Chondrocyte (in vitro differentiated cells): ENCODE measurements at places on chromosomes 7 and 10. TPM values are rescaled to one million over a fixed set of nuclear protein-coding genes. Genes with fewer than 3 reads are reported as not detected.

DNA sequence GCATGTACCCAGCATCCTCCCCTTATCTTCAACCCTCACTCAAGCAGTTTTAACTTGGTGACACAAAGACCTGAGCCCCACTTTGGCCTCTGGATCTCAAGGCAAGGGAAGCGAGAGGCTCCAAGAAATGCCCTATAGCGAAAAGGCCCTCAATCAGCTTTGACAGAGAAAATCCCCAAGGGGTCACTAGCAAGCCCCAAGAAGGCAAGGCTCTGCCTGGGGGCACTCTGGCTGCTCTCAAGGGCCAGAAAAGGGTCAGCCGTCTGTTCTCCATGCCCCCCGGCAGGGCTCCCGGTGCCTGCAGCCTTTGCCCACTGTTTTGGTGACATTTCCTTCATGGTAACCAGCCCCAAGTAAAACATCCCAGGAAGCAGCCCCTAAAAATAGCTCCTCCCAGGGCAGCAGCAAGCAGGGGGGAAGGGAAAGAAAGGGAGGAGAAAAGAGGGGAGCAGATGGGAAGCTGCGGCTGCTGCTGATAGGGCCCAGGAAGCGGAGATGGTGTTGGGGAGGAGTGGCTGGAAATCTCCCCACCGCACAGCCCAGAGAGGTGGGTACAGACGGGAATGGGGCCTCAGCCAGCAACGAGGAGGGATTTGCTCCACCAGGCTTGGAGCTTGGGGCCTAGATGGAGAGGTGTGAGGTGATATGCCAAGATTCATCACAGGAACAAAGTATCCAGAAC, 7.1 kb downstream of the CAMK2G start:
- DNase-seq: no peak

- no peak for DNase-seq
Measured at GRCh38 chr7:11235491-11235890, 261.8 kb downstream of the PHF14 start.

GRCh38 chr10:78139341-78139740, 105.7 kb downstream of the RPS24 start:
- no peak for DNase-seq

DNA sequence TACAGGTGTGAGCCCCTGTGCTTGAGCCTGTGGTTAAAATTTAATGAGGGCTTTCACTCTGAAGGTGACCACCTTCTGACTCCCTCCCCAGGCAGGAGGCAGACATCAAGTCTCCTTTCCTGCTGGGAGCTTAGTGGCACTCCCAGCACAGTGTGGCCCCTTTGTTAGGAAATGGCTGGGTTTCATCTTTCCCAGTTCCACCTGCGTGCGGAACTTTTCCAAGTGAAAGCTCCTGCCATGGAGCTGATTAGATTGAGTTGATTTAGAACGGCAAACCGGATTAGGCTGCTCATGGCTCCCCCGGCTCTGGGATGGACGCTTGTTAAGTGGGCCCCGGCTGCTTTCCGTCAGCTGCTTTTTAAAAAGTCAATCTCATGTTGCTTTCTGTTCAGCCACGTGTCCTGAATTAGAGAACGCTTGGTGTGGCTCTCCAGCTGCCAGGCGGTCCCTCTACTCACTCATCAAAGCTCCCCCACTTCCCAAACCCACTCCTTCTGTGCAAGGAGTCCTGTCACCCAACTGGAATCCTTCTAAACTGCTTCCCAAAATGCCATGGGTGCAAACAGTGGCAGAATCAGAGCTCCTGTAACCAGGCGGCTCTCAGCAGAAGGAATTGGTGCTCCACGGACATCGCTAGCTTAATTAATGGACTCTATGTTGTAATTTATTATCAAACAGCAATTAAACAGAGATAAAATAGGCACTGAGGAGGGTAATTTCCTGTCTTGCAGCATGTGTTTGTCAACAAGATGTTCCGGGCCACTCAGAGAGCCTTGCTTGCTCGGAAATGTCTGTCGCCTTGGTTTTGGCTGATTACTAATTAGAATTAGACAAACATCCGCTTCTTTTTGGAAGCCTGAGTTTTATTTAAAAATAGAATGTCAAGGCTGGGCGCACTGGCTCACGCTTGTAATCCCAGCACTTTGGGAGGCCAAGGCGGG, 551.2 kb downstream of the GALNT17 start:
- DNase-seq: no peak

DNA sequence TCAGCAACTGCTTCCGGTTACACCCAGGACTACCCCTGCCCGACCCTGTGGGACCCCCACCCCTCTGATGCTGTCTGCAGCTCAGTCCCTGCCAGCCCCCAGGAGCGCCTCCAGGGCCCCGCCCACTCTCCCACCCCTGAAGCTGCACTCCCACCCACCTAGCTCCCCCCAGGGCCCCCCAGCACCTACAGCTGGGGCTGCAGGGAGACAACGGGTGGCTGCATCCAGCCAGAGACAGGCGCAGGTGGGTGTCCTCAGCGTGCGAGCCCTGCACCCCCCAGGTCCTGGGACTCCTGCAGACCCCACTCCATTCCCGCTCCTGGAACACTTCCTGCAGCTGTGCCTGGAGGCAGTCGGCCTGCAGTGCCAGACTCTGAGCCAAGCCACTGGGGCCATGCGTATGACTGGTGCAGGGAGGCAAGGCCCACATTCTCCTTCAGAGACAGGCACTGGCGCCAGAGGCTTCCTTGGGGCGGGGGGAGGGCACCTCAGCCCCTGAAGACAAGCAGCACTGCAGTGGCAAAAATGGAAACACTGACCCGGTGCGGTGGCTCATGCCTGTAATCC, 6.1 kb downstream of the CYP2W1 start:
- DNase-seq: no peak

DNA sequence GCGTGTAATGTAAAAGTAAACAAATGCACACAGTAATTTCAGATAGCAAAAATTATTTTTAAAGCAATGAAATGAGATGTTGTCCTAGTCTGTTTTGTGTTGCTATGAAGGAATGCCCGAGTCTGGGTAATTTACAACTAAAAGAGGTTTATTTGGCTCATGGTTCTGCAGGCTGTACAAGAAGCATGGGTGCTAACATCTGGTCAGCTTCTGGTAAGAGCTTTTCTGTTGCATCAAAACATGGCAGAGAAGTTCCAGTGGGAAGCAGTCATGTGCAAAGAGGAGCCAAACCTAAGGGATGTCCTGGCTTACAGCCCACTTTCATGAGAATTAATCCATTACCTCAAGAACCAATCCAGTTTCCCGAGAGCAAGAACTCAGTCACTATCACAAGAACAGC, 62.9 kb upstream of the MNX1 start:
- no peak for DNase-seq

DNA sequence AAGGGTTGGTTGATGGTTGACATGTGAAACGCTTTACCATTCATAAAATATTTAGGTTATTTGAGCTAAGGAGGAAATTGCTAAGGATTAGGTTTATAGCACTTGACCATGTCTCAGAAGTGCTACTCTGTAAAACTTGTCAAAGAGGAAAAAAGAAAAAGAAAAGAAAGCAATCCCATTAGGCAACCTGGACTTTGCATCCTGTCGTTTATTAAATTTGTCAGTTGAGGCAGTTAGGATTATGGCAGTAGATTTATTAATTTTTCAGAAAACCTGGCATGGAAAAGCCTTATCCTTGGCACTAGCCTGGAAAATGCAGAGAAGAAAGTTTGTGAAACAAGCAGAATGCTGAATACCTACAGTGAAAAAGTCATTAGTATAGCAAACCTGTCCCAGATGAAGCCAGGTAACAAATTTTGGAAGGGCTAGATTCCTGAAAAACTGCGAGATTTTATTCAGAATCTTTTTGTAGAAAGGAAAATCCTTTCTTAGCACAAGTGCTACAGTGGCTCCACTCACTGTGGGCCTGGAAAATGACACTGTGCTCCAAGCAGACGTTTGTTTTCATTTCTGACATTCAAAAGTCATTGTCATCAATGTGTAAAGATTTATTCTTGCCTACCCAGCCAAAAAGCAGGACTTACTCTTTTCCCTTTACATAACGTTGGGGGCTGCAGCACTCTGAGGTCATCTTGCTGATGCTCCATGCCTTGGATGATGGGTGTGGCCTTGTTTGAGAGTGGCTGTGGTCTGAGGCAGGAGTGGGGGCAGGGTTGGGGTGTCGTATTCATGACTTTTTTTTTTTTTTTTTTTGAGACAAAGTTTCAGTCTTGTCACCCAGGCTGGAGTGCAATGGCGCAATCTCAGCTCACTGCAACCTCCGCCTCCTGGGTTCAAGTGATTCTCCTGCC, 664.9 kb downstream of the SUGCT start:
- no peak for DNase-seq

- no peak for DNase-seq
Measured at GRCh38 chr7:134246347-134246746, 70.4 kb downstream of the SLC35B4 start.

DNA sequence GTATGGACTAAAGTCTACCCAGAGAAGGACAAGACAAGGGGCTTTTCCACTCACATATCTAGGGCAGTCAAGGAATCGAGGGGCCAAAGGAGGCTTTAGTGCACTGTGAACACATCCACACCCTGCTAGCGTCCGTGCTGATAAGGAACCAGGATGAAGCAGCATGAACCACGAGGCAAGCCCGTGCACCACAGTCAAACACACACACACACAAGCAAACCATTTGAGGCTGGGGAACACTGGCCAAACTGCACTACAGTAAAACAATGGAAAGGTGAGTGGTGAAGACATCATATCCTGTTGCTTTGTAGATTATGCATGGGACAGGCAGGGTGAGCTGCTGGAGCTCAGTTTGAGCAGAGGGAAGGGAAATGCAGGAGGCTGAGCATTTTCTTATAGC, 177.4 kb upstream of the CDCA7L start:
- DNase-seq: no peak

GRCh38 chr7:85730012-85730411, 543.2 kb upstream of the SEMA3D start:
- DNase-seq: no peak

- no peak for DNase-seq
Measured at GRCh38 chr10:124654686-124655085, 89.5 kb downstream of the FAM53B start.

- no peak for DNase-seq
Measured at GRCh38 chr7:73343671-73344380, 15.9 kb downstream of the FKBP6 start.

DNA sequence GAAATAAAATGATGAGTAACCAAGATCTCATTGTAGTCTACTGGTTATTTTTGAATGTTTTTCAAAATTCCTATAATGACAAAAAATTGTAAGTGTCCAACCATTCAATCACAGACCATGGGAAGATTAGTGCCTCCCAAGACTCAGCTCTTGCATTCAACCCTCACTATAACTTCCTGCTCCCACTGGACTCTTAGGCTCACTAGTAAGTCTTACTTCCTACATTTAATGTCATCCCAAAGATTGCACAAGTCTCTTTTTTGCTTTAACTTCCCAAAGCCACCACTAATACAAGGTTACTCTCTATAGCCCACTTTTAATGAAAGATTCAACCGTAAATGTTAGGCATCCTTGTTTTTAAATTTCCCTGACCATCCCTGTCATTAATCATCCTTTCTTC, 111.9 kb upstream of the NRBF2 start:
- no peak for DNase-seq

GRCh38 chr7:125033506-125033905, 103.9 kb upstream of the POT1 start:
- DNase-seq: no peak

- DNase-seq: no peak
Measured at GRCh38 chr10:12588091-12588860, 238.9 kb downstream of the CAMK1D start.

- no peak for DNase-seq
Measured at GRCh38 chr7:69162931-69163670, 435.2 kb upstream of the AUTS2 start.

DNA sequence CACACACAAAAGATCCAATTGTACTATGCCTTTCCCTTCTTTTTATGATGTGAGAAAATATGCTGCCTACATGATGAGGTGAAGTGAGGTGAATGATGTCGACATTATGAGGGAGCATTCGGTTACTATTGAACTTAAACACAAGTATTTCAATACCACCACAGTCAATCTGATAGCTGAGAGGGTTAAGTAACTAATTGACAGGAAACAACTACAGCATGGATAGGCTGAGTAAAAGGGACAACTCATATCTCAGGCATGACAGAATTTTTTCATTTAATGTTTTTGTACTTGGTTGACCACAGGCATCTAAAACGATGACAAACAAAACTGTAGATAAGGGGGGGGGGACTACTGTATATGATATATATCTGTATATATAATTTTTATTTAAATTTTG, 488.9 kb downstream of the SH2D4B start:
- DNase-seq: no peak

DNA sequence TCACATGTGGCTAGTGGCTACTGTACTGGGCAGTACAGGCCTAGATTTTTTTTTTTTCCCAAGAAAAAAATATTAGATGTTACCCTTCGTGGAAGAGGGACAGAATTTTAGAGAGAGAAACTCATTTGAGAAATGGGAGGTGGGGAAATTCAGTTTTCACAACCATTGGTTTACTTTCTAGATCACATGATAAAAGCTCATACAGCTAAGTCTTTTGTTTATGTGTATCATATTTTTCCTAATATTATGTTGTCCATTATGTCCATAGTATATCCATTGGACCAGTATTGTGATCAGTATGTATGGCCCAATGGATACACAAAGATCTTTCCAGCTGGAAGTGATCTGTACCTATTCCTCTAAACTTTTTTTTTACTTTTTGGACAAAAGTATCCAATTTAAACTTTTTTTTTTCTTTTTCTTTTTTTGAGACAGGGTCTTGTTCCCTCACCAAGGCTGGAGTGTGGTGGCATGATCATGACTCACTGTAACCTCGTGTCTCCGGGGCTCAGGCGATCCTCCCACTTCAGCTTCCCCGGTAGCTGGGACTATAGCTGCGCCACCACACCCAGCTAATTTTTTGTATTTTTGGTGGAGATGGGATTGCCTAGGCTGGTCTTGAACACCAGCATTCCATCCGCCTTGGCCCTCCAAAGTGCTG, 4.1 kb downstream of the CALU start:
- DNase-seq: no peak

GRCh38 chr7:142568435-142569097, 180.7 kb upstream of the PRSS1 start:
- DNase-seq: no peak

Gene NPFFR1
- total RNA-seq: not detected in 3 replicates

Gene CYP2C19
- 0.12 to 0.31 TPM in 2 of 3 replicates, not detected in the other for total RNA-seq

Gene SH2D4B
- total RNA-seq: 0.07 TPM in 1 of 3 replicates, not detected in the others

Gene MBL2
- not detected in 3 replicates for total RNA-seq
